ENCODE measurements at places on chromosomes 7 and 10.

- no peak for DNase-seq
Measured at GRCh38 chr10:125156196-125156595, 4.2 kb downstream of the CTBP2 start.

- DNase-seq: no peak
Measured at GRCh38 chr10:10540398-10540797, 477.3 kb upstream of the CELF2 start.

DNA sequence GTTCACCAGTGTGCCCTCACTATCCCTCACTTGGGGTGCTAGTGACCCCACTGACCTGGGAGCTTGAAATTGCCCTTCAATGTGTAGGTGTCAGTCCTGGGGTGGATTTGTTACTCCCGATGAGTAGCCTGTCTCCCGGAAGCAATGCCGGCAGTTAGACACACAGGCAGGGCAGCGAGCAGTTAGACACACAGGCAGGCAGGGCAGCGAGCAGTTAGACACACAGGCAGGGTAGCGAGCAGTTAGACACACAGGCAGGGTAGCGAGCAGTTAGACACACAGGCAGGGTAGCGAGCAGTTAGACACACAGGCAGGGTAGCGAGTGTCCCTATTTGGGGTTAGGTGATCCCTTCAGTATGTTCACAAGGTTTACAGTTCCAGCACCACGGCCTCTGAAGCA, 44.0 kb downstream of the VWA2 start:
- DNase-seq: no peak

DNA sequence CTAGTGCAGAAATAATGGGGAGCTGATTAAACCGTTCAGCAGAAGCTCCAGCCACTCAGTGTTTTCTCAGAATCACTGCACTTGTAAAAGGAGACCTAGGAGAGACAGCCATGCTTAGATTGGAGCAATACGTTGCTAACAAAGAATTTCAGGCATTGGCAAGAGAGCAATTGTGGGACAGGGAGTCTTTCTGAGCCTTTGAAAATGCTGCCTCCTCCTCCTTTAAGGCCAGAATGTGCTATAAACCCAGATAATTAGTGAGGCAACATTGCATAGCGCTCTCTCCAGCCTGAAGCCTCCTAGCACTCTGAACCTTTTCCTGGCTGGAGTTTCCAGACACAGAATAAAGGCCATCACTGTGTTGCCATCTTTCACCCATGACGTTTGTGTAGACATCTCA, 18.5 kb upstream of the PTPRN2 start:
- no peak for DNase-seq

GRCh38 chr10:103789771-103790201, 65.6 kb downstream of the SH3PXD2A start:
- DNase-seq: no peak

GRCh38 chr10:92837456-92837855, 10.9 kb upstream of the EXOC6 start:
- DNase-seq: no peak
